ENCODE measurements at places on chromosomes 6 and 20. TPM values are rescaled to one million over a fixed set of nuclear protein-coding genes. Genes with fewer than 3 reads are reported as not detected.

SLC22A16 gene
- not detected for total RNA-seq

MAP7 gene
- not detected for total RNA-seq

- DNase-seq: no peak
Observed at GRCh38 chr6:1387876-1388629, 1.3 kb upstream of the FOXF2 start.

HMGCLL1 gene
- total RNA-seq: not detected

FAM83C gene
- total RNA-seq: not detected

- DNase-seq: no peak
Observed at GRCh38 chr20:19491241-19491640, 266.8 kb upstream of the RIN2 start.

DNA sequence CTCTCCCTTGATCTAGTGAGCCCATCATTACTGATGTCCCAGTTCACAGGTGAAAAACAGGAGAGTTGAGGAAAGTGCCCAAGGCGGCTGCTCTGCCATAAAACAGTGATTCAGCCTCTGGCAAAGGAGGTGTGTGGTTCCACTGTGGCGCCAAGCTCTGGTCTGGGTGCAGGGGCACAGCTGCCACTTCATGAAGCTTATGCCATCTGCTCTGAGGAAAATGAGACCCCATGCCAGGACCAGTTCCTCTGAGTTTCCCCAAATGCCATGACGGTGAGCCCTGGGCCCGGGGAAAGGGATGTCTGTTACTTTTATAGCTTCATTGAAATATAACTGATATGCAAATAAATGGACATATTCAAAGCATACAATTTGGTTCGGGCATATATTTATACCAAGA is 33.7 kb upstream of the ZBP1 start:
- DNase-seq: no peak

DNA sequence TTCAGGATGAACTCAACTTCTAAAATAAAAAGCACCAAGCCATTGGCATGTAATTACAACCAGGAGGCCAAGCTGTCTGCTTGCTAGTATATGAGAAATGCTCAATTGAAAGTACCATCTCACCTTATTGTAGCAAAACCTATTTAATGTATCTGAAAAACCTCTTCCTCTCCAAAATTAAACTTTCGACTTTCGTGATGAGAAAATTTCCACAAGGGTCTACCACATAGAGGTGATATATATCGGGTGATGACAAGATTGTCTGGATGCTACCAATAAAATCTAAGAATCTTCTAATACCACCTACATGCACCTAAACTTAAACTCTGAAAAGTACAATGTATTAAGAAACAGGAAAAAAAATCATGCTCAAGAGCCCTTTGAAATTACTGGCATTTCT is 74.2 kb downstream of the ATXN1 start:
- no peak for DNase-seq

DNA sequence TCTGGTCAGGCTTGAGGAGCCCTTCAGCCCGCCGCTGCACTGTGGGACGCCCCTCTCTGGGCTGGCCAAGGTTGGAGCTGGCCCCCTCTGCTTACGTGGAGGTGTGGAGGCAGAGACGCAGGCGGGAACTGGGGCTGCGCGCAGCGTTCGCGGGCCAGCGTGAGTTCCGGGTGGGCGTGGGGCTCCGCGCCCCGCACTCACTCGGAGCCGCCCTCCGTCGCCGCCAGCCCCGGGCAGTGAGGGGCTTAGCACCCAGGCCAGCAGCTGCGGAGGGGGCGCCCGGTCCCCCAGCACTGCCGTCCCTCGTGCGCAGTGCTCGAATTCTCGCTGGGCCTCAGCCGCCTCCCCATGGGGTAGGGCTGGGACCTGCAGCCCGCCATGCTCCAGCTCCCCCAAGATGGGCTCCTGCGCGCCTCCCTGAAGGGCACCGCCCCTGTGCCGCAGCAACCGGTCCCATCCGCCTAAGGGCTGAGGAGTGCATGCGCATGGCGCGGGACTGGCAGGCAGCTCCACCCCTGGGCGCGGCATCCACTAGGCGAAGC is 695.9 kb downstream of the EPHA7 start:
- no peak for DNase-seq

- DNase-seq: no peak
Observed at GRCh38 chr6:109791301-109791700, 100.2 kb downstream of the FIG4 start.

TFAP2D gene
- total RNA-seq: not detected

DNA sequence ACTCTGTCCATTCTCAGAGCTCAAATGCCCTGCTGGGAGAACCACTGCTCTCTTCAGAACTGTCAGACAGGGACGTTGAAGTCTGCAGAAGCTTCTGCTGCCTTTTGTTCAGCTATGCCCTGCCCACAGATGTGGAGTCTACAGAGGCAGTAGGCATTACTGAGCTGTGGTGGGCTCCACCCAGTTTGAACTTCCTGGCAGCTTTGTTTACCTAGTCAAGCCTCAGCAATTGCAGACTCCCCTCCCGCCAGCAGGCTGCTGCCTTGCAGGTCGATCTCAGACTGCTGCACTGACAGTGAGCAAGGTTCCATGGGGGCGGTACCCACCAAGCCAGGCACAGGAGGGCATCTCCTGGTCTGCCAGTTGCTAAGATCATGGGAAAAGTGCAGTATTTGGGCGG is 21.8 kb upstream of the UFL1 start:
- no peak for DNase-seq

GJA1 gene
- not detected for total RNA-seq

DNA sequence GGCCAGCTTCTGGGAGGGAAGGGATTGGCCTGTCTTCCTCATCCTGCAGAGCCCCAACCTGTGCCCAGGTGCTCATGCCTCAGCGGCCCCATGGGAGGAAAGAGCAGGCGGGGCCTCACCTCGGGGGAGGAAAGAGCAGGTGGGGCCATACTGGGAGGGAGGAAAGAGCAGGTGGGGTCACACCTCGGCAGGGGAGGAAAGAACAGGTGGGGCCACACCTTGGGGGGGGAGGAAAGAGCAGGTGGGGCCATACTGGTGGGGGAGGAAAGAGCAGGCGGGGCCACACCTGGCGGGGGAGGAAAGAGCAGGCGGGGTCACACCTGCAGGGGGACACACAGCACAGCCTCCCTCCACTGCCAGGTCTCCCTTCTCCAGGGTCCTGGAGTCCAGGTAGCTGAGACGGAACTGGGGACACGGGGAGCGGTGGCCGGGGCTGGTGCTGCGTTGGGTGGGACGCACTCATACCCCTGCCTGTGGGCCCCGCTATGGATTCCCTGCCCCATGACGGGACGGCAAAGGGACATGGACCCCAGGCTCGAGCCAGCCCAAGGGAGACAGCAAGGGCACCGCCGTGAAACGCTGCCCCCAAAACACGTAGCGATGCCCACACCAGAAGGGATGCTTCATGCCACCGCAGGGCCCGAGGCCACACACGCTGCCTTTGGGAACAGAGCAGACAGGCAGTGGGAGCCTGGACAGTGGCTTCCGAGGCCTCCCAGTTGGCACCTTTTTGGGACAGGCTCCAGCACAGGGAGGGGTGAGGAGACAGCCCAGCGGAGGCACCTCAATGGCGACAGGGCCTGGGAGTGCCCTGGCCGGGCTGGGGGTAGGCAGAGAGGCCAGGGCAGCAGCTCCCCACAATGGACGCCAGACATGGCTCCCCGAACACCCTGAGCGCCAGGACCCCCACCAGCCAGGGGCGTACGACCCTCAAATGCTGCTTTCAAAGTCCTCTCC is 43.3 kb upstream of the CHRNA4 start:
- DNase-seq: no peak

GRCh38 chr20:44219791-44220190 is 9.2 kb upstream of the OSER1 start:
- DNase-seq: no peak

GRCh38 chr6:6969761-6970223 is 138.0 kb upstream of the RREB1 start:
- no peak for DNase-seq

- peak; percentile 89 for DNase-seq
Observed at GRCh38 chr20:17943343-17943742, 25.3 kb downstream of the SNX5 start.

MTCH1 gene
- 84.4 TPM for total RNA-seq

GRCh38 chr20:48839154-48839917 is 11.5 kb upstream of the PREX1 start:
- no peak for DNase-seq

- DNase-seq: no peak
Observed at GRCh38 chr6:29828471-29828797, 809 bp downstream of the HLA-G start.

DNA sequence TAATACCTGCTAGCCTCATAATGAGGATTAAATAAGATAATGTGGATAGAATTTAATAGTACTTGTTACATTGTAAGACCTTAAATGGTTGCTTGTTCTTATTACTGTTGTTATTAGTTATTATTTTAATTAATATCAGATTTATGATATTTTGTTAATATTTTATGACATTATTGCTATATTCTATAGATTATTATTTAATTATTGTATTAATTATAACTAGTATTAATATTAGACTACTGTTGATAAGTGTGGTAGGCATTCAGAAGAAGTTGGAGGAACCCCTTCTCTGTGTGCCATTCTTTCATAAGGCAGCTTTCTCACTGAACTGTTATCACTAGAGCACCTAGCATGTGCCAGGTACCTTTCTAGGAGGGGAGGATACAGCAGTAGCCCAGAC is 2.6 kb upstream of the NEDD9 start:
- no peak for DNase-seq

TREML4 gene
- not detected for total RNA-seq

SASH1 gene
- 0.15 TPM for total RNA-seq

DNA sequence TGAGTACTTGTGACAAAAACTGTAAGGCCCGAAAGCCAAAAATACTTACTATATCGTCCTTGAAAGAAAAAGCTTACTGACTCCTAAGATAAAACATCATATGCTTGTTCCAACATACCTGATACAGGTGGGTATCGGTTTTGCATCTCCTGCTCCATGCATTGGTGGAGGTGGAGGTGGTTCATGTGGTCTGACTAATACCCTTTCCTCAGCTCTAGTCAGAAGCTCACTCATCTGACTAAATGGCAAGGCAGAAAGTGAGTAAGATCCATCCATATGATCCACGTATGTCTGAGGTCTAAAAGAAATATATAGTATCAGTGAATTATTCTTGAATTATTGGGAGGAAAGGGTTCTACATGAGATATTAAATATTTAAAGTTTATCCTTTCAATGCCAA is 76.2 kb downstream of the WASF1 start:
- DNase-seq: no peak

GRCh38 chr6:158763434-158764182 is 55.6 kb downstream of the EZR start:
- DNase-seq: no peak

ZNF165 gene
- total RNA-seq: 0.26 TPM

DNA sequence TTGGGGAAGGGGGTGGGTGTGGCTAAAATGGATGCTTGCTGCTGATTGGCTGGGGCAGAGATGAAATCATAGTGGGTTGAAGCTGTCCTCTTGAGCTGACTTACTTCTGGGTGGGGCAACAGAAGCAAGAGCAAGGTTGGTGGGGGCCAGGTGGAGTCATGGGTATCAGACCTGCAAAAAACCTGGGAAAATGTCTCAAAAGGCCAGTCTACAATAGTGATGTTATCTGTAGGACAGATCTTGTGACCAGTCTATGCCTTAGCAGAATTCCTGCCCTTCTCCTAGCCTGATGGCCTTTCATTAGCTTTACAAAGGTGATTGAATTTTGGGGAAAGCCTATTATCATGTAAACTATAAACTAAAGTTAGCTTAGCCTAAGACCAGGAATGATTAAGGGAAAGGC is 945.7 kb downstream of the KIF16B start:
- no peak for DNase-seq

- no peak for DNase-seq
Observed at GRCh38 chr20:7264137-7264536, 496.7 kb downstream of the BMP2 start.

ENPP3 gene
- not detected for total RNA-seq

DNA sequence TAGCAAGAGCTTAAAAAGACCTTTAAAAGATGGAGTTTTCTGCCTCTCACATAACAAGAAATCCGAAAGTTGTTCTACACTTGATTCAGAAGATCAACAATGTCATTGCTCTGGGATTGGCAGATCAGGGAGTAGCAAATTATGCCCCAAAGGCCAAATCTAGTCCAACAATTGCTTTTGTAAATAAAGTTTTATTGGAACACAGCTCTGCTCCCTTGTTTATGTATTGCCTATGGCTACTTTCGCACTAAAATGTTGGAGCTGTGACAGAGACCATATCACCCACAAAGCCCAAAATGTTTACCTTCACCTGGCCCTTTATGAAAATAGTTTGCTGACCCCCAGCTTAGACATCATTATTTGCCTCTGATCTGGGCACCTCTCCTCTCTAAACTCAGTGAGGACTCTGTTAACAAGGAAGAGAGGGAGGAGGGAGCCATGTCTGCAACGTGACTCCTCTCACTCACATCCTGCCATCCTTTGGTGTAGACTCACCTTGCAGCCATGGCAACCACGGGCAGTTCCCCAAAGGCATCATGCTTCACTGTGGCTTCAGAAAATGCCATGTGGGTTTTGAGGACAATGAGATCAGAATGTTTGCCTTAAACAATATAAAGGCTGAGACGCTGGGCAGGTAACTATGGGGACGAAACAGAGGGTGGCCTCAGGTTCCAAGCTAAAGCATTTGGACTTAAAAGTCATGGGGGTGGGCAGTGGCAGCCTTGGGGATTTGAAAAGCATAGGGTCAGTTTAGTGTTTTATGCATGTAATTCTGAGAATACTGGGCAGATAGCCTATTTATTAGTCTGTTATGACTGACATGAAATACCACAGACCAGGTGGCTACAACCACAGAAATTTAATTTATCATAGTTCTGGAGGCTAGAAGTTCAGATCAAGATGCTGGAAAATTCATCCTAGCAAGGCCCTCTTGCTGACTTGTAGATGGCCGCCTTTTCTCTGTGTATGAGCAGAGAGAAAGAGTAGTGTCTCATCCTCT is 149.7 kb upstream of the TNFAIP3 start:
- DNase-seq: no peak

MROH8 gene
- total RNA-seq: 1.9 TPM

GRCh38 chr6:149898966-149899365 is 1.1 kb upstream of the RAET1E start:
- peak; percentile 30 for DNase-seq

NMBR gene
- not detected for total RNA-seq

- no peak for DNase-seq
Observed at GRCh38 chr6:134502614-134503549, 185.0 kb upstream of the SGK1 start.

COL19A1 gene
- not detected for total RNA-seq

- peak; percentile 59 for DNase-seq
Observed at GRCh38 chr6:54244430-54244829, 63.8 kb upstream of the TINAG start.

GRCh38 chr6:106800379-106800778 is 171.0 kb downstream of the QRSL1 start:
- DNase-seq: no peak

DNA sequence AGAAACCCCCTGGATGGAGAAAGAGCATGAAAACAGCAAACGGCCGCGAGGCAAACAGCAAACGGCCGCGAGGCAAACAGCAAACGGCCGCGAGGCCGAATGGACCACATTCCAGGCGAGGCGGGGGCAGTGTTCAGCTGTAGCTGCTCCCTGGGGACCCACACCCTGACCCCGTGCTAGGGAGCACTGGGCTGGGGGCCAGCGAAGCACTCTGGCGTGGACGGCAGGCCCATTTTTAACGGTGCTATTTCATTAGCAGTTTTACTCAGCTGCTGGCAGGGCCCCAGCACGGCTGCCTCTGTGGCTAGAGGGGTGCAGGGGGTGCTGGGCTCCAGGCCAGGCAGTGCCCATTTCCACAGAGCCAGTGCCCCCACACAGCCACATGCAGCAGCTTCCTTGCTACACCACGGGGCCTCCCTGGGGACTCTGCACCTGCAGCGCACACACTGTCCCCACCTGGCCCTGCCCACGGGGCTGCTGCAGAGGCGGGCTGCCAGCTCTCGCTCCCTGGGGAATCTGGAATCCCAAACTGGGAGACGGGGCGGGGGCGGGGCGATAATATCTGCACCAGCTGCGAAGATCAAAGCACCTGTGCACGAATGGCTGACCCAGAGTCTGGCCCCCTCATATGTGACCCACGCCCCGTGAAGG is 35.6 kb upstream of the SLCO4A1 start:
- DNase-seq: no peak
